Hypothalamus (tissue), 51 donors: ENCODE measurements at places on chromosomes 7 and 10.

- peak; percentile 40 for DNase-seq
These were observed 62.9 kb downstream of the GRM8 start for GRCh38 chr7:127189886-127190285.

- DNase-seq, result no peak
These were observed 1.3 kb downstream of the ITPRIP start for GRCh38 chr10:104336821-104337467.

GRCh38 chr10:57679916-57680315, 587.8 kb downstream of the IPMK start:
- DNase-seq, result no peak

DNA sequence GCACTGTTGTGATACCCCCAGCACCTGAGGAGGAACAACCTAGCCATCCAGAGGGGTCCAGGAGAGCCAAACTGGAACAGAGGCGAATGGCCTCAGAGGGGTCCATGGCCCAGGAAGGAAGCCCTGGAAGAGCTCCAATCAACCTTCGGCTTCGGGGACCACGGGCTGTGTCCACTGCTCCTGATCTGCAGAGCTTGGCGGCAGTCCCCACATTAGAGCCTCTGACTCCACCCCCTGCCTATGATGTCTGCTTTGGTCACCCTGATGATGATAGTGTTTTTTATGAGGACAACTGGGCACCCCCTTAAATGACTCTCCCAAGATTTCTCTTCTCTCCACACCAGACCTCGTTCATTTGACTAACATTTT, 1.6 kb upstream of the CASP2 start:
- DNase-seq, result no peak

DNA sequence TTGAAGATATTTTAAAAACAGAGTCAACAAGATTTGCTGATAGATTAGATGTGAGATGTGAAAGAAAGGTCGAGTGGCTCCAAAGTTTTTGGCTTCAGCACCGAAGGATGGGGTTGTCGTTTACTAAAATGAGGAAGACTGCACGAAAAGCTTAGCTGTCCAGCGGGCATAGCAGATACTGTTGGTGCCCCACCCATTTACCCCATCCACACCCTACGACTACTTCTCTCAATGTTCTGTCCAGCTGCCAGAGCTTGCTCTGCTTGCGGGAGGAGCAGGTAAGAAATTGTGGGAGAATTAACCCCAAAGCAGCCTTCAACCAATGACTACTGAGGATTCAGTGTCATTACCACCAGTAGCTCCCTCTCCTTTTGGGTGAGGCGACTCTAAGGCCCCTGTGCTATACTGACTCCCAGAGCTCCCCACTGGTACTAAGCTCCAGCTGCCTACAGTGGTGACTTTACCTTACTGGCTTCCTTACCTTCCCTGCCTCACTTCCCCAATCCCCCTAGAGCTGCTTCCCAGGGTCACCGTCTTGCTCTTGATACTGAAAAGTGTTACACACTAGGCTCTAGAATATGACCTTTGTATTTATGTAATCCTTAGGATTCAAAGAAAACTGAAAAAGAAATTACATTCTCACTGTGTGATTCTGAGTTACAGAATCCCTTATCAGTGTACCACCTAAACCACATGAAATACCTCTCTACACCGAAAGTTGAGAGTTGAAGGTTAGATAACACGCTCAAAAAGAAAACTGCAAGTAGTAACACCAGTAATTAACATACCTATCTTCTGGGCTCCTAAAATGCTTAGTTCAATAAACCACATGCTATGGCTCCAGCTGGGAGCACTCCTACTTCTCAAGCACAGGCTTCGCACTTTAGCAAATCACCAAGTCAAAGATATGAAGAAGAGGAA, 22.3 kb downstream of the CACUL1 start:
- no peak for DNase-seq

- DNase-seq, result no peak
These were observed 4.2 kb downstream of the LRRC27 start for GRCh38 chr10:132336064-132336746.

DNA sequence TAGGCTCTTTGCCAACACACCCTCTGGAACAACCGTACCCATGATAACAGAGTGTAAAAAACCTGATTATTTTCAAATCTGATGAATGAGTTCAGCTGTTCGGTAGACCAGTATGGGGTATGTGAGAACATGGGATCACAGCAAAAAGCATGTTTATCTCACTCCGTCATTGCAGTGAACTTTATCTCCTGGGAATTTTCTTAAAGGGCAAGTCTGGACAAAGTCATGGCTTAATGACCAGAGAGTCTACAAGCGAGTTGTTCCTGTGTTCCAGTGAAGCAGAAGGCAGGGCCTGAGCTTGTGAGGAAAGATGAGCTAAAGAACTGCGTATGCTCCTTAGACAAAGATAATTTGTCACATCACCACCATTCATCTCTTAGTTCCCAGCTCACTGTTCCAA, 219.7 kb downstream of the TRIL start:
- DNase-seq, result no peak

DNA sequence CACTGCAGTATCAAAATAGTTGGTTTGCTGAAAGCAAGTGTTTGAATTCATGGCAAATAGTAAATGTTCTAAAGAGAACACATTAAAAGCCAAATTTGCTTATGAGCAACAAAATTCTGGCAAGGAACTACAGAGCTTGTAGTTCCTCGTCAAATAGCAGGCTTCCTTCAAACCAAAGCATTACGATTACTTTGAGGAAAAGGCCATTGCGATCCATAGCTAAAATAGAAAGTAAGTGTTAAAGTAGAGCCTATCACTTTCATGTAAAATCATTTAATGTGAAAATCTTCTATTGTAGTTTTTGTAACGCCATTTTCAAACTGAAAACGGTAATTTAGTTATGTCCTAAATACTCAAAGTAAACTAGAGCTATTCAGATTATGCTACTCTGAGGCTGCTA, 20.1 kb downstream of the CACNA2D1 start:
- no peak for DNase-seq

DNA sequence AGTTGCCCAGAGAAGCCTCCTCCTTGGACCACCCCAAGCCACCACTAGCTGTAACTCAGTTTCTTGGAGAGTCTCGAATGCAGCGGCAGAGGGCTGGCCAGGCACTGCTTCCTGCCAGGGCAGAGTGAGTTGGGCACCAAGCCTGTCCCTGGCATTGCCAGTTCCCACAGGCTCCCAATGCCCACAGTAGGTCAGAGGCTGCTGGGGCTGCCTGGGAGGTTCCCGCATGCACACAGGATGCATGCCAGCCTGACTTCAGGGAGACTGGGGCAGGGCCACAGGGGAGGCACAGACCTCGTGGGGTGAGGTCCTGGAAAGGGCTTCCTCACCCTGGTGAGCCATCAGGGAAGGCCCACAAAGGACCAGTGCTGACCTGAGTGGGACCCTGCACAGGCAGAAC, 152.8 kb downstream of the ZNF248 start:
- DNase-seq, result no peak

GRCh38 chr10:84076540-84077195, 62.6 kb upstream of the GHITM start:
- DNase-seq, result no peak

DNA sequence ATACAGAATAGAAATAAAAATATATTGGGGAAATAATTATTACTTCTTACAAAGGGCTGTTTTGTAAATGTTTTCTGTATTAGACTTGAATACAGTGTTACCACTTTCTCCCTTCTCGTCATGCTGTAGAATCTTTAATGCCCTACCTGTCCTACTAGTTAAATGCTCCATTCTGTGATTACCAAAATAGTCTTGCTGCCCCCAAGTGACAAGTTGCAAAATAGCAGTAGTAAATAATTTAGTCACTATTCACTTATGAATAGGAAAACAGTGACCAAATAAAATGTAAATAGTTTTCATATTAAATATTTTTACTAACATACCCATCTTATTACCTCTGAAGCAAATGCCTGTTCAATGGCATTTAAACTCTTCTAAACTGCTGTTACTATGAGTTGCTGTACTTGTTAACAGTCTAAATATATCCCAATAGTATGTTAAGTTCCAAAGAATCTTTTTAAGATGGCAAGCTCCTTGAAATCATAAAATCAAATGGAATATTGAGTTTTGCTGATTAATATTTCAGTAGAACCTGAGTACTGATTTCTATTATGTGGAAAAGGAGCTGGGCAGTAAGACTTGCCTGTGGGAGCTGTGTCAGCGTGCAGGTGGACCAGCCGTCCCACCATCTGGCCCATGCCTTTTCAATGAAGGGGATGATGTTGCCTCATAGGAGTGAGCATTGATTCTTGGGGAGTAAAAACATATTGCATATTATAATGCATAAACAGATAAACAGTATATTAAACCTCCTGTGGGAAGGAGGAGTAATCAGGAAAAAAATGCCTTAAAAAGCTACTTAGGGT, 18.1 kb upstream of the OIT3 start:
- DNase-seq, result no peak

GRCh38 chr10:128382225-128382624, 256.0 kb upstream of the MKI67 start:
- DNase-seq, result no peak

DNA sequence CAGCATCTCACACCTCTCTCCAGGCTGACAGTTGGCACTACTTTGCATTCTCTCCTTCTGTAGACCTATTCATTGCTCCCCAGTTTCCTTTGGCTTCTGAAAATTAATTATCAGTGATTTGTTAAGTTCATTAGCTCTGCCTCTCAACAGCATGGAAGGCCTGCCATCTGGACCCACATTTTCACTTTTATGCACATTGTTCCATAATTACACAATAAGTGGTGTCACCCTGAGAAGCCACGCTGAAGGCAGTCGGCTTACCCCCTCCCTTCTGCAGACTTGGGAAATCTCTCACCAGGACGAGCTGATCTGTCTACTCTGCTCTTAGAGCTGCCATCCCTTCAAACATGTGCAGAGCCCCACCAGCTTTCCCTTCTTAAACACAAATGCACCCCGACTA, 64.7 kb downstream of the SLIT1 start:
- no peak for DNase-seq

DNA sequence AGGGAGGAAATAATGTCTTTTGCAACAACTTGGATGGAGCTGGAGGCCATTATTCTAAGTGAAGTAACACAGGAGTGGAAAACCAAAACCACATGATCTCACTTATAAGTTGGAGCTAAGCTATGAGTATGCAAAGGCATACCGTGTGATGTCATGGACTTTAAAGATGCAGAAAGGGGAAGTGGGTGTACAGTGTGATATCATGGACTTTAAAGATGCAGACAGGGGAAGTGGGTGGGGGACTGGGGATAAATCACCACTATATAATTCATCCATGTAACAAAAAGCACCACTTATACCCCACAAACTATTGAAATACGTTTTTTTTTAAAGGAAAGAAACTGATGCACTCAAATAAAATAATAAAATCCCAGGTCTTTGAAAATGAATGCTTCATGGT, 29.5 kb downstream of the LYZL2 start:
- DNase-seq, result no peak

DNA sequence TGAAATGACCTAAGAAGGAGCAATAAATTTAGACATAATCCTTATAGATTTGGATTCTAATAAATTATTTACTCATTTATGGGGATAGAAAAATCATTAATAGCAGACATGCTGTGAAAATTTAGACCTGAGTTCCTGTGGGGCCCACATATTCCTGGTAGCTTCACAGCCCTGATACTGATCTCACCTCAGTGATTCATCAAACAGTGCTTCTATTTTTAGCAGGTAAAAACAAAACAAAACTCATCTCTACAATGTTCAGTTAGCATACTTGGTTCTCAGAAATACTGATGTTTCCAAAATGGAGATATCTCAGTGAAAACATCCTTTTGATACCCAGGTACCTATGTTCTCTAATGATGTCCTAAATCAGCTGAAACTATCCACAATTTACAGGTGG, 841.1 kb upstream of the SORCS1 start:
- no peak for DNase-seq

GRCh38 chr7:35248576-35249536, 5.0 kb downstream of the TBX20 start:
- DNase-seq, result no peak

DNA sequence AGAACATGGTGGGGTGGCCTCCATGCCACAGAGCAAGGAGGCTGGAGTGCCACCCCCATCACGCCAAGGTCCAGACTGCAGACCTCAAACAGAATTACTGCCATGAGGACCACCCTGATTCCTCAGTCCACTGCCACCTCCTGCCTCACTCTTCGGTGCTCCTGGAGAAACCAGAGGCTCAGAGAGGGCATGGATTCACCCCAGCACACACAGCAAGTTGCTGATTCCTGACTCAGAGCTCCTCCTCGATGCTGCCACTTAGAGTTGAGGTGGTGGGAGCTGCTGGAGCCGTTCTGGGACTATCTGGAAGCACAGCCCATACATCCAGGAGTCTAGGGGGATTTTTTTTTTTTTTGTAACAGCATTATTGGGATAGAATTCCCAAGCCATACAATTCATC, 22.0 kb upstream of the MYL10 start:
- no peak for DNase-seq

DNA sequence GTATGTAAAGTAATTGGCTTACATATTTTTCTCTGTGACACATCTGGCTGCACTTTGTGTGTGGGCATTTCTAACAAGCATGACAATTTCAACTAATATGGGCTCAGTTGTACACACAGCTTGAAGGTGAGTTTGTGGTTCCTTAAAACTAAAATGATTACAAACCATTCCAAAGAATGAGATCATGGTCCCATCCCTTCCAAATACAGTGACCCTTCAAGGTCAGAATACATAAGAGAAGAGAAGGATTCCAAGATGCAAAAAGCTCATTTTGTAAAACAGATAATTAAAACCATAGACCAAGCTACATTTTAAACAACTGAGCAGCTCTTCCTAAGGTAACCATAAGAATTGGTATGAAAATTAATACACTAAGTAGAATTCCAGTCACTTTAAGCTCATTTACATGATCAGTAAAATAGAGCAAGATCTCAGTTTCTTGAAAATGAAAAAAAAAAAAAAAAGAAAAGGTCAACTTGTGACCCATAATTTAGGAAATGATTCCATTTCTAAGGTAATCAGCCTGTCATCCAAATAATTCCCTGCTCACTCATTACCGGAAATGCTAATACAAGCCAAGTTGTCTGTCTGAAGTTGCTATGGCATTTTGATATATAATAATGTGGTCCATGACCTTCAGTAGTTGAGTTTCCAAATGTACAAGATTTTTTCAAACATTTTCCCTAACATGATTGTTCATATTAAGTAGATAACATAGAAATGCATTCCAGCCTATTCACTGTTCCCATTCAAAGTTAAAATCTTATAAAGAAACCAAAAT, 688.5 kb downstream of the PARD3 start:
- DNase-seq, result no peak

DNA sequence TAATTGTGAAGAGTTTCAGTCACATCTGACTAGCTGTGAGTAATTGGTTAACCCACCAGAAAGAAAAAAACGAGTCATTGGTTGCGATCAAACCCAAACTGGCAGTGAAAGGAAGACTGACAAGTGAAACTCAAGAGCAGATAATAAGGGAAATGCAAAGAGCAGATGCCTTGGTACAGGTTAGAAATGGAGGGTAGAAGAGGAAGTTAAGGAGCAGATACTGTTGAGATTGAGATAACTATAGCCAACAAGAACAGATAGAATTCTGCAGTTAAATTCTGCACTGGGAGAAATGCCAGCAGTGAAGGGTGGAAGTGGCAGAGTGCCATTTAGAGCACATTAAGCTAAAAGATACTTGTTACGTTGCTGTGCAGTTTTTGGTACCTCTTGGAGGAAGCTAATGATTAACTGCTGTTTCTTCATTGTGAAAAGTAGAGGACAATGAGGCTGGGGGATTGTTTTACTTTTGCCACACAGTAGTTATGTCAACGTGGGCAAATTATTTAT, 65.8 kb downstream of the CDK13 start:
- no peak for DNase-seq
